ENCODE measurements at places on chromosomes 6 and 20.

DNA sequence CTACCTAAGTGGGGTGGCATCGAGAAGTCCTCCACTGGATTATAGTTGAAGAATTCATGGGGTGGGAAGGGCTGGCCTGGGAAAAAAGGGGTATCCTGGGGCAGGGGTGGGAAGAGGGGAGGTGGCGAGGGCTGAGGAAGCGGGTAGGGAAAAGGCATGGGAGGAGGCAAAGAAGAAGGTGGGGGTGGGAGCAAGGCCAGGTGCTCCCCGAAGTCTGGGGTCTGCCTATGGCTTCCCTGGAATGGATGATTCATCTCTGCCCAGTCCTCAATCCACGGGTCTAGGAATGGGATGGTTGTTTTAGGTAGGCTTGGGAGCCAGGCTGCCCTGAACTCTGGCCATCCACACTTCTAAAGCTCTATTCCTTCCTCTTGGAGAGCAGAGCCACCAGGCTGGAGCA, 4.4 kb downstream of the PCED1A start:
- no peak for DNase-seq

DNA sequence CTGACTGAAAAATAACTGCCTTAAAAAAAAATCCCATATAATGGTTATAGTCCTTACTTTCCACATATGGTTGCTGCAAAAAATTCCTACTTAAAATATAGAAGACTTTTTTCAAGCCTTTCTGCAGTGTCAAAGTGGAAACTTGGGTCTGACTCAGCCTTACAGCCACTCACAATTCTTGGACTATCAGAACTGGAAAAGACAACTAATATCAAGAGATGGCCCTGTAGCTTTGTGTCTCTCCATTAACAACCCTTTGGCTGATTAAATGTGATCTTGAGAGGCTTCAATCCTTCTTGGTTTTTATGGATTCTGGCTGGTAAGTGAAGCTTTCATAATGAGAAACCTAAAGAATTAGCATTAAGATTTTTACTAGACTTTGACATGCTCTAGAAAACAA, 307.8 kb downstream of the RNGTT start:
- DNase-seq = no peak

DNA sequence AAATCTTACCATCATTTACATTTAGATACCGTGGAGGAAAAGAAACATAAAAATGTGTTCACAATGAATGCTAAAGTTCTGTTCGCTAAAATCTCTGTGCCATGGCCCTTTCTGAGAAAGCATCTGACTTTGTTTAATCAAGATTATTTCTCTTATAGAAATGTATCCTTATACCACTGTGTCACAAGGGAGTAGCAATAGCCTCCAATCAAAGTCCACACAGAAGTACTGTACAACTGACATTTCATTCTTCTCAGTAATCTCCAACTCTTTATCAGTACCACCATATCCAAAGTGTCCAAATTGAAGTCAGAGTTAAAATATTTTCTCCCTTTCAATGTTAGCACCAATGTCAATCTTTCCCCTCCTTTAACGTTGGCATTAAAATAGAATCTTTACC, 6.1 kb downstream of the FERMT1 start:
- DNase-seq = no peak

DNA sequence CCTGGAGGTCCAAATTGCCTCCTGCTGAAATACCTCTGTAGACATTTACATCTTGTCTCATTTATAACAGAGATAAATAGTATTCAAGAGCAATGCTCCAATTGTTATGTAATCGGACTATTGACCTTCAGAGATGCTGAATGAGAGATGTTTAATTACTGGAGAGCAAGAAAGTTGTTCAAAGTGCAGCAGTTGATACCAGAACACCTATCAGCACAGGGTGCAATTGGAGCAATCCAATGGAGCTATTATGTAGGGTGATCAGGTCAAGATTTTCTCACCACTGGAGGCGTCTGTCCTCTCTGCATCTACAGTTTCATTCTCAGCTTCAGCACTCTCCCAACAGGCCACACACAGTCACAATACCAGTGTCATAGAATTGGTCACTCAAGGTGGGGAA, 19.5 kb upstream of the TMX4 start:
- DNase-seq = no peak

GRCh38 chr20:25863536-25864325, 167.1 kb upstream of the ZNF337 start:
- DNase-seq = no peak

GRCh38 chr20:34543463-34544056, 15.0 kb upstream of the MAP1LC3A start:
- no peak for DNase-seq

- DNase-seq = no peak
These were observed 433.3 kb downstream of the UTRN start for GRCh38 chr6:144718431-144718830.

GRCh38 chr20:31979713-31980426, 11.9 kb downstream of the XKR7 start:
- DNase-seq = no peak

DNA sequence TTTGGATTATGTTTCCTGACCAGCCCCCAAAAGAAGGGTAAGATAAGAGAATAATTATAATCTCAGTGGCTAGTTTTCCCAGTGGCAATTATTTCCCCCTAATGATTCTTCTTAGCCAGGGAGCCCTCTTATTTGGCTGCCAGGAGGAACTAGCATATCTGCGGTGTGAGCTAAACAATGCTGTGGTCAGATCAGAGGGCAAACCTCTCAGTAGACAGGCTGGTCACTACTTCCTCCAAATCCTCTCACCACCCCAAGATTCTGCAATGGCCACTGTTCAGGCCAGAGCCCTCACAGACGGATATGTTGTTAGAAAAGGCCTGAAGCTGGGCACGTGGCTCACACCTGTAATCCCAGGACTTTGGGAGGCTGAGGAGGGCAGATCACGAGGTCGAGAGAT, 273.4 kb upstream of the SASH1 start:
- no peak for DNase-seq

DNA sequence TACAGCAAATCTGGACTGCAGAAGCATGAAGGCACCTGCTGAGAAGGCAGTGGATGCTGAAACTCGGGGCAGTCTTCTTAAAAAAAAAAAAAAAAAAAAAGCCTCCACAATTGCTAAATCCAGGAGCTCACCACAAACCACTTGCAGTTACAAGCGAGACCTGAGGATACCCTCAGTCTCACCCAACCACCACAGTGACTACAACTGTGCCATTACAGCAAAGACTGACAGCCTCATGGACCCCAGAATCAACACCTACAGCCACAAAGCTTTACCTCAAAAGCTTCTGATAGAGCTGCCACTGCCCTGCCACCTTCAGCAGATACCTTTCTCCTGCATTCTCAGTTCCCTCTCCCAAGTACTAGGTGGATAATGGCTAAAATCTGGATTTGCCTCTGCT, 9.0 kb downstream of the COL21A1 start:
- DNase-seq = no peak

- no peak for DNase-seq
These were observed 687.0 kb downstream of the KIF16B start for GRCh38 chr20:15886250-15886649.

DNA sequence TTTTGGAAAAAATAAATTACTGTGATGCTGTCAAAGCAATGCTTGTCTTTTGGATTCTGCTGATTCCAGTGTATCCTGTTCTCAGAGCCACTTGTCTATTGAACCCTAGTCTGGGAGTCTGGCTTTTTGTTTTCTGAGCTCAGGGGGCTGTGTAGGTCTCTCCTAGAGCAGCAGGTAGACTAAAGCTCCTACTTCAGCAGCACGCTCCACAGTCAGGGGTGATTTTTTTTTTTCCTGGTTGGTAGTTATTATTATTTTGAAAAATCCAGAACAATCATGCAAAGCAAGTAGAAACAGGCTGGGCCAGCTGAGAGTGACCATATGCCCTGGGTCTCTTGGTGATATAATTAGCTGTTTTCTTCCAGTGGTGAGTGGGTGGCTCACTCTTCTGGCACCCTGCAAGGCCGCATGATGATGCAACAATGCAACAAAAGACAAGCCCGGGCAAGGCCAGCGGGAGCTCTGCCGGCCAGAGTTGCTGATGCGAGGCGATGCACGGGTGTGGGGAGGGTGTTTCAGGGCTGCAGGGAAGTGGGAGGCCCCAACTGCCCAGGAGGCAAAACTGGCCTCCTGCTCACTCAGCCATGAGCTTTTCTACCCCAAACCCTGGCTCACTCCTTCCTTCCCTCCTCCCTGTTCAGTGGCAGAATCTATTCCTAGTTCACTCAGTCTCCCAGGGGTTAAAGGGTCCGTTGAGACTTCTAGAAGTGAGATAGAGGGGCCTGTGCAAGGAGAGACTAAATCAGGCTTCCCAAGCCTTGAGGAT, 11.5 kb upstream of the CDKN1A start:
- no peak for DNase-seq

All from spinal cord (tissue), 10 donors.